ENCODE measurements at places on chromosomes 7 and 10.

- DNase-seq: no peak
Observed at GRCh38 chr7:30241767-30242166, 42.6 kb upstream of the ZNRF2 start.

DNA sequence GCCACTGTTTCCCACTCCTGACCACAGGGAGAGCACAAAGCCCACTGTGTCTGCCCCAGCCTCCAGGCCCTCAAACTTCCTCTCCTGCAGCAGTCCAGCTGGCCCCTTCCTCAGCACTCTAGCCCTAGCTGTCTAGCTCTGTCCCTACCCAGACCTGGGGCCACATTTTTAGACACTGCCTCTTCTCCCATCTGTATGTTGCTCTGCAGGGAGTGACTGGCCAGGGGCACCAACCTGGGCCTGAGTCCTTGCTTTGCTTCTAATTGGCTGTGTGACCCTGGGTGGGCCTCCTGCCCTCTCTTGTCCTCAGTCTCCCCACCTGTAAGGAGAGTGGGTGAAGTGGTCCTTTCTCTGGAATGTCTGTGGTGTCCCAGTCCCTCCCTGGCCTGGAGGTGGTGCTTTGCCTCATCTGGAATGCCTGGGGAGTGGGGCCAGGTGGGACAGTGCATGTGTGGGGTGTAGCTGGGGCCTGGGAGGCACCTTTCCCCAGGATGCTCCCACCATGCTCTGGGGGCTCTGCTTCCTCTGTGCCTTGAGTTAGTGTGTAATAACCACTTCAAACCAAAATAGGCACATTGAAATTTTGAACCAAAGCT is 25.1 kb downstream of the AQP1 start:
- no peak for DNase-seq

DNA sequence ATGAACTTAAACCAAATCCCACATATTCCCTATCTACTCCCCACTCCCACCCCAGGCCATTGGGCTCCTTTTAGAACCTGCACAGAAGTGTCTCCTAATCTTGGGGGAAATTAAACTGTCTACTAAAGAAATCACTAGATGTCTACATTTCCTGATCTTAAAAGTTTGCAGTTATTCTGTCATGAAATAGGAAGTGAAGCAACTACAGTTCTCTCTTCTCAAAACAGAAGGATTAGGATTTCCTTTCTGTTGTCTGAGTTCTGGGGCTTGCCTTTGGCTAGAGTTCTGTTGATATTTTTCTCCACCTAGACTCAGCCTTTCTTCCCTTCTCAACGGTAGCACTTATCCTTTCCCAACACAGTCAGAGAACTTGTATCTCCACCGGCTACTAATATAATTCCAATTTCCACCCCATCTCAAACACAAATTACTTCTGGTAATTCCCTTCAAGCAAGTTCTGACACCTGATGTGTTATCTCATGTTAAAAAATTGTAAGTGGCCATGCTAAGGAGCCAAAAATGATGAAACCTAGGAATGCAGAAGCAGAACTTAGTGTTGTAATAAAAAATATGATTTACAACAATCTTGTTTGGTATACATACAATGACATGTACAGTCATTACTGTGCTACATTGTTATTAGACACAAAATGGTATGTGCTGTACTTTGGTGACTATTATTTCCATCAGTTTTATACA is 12.1 kb downstream of the OR9A4 start:
- DNase-seq: no peak

GRCh38 chr10:98694014-98694413 is 247.3 kb upstream of the HPS1 start:
- no peak for DNase-seq

GRCh38 chr10:71939861-71940474 is 24.2 kb upstream of the CHST3 start:
- no peak for DNase-seq

- no peak for DNase-seq
Observed at GRCh38 chr7:101362334-101363195, at the start of gene COL26A1. Gene COL26A1 (plus strand): TSS chr7:101362875. CDS start chr7:101363033, 158 bp downstream.

DNA sequence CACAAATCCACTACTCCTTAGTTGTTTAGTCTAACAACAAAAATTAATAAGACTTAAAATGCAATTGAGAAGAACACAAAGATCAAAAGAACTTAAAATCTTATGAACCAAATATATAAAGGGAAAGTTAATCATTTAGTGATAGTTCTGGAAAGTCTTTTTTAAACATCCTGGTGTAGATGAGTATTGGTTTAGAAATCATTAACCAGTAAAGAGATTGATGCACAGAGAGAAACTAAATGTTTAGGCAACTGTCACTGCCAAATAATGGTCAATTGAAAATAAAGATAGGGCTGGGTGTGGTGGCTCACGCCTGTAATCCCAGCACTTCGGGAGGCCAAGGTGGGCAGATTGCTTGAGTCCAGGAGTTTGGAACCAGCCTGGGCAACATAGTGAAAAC is 44.9 kb downstream of the SP8 start:
- DNase-seq: no peak

- DNase-seq: no peak
Observed at GRCh38 chr7:98509836-98510235, 107.2 kb upstream of the NPTX2 start.

DNA sequence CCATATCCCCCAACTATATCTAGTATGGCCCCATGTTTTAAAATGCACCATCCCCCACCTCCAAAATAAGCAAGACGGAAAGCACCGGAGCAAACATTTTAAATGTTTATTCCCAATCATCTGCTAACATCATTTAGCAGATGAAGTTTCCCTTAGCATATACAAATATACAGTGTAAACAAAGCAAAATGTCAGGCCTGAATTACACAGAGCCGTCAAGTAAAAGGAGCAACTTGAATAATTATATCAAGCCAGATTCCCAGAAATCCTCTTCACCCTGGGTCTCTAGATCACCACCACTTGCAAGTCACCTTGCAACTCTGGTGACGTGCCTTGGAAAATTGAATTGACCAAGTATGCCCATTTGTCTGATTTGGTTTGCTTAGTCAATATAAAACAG is 91.6 kb upstream of the COL1A2 start:
- no peak for DNase-seq

DNA sequence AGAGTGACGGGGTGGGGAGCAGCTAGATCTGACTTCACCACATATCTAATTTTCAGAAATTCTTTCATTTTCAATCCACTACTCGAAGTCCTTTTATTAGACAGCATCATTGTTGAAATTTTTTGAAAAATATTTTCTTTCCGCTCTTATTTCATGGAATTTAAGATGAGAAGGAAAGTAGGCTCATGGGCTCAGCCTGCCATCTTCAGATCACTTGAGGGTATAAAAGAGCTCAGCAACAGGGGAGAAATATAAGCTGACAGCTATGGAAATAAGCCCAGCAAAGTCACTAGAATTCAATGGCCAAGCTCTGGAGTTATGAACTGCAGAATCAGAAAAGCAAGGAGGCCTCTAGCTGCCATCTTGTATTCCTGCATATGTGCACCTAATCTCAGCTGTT is 389.1 kb downstream of the XPNPEP1 start:
- DNase-seq: no peak

- no peak for DNase-seq
Observed at GRCh38 chr7:36994456-36995112, 270.3 kb upstream of the AOAH start.

DNA sequence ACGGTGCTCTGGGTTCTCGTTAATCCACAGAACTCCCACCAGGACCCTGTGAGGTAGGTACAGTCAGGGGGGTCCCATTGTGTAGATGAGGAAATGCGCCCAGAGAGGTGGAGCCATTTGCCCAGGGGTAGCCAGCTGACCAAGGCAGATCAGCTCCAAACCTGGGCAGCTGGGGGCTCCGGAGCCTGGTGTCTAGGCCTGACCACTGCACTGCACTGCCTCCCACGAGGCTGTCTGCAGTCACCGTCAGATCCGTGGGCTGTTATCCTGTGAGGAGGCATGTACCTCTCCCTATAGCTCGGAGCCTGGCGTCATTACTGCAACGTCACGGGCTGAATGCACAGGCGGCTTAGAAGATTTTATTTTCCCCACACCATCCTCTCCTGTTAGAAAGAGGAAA is 411.8 kb upstream of the FOXK1 start:
- no peak for DNase-seq

DNA sequence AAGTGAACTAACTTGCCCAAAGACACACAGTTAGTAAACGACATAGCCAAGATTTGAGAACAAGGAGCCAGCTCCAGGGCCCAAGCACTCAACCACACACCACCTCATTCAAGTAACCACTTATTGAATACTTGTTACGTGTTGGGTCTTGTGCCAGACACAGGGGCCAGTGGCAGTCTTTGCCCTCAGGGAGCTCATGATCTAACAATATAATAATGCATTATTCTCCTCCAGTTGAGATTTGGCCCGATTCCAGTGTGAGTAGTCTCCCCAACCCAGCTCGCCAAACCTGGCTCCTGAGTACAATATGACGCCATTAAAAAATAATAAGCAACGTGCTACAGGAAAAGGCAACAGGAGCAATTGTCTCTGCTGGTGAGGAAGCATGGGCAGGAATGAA is 14.4 kb upstream of the STK17A start:
- no peak for DNase-seq

- no peak for DNase-seq
Observed at GRCh38 chr7:46319841-46320240, 398.8 kb upstream of the IGFBP3 start.

DNA sequence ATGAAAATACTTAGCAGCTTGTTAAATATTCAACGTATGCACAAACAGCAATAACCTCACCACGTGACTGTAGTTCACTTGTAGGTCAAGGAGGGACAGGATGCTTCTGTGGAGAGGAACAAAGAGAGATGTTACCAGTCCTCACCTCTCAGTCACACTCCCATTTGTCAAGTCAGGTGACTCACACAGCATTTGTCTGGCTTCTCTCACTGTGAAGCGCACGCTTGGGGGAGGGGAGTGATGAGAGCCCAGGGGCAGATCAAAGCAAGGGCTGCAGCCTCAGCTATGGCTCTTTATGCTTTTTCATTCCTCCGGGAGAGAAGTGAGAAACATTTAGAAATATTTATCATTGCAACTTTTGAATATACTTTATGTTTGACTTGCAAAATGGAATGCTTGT is 2.9 kb upstream of the RBM20 start:
- DNase-seq: peak; percentile 17

GRCh38 chr7:76011442-76011861 is 17.1 kb upstream of the TMEM120A start:
- DNase-seq: no peak

GRCh38 chr10:115829521-115830205 is 443.3 kb downstream of the GFRA1 start:
- DNase-seq: no peak

Data from CD4-positive, alpha-beta T cell treated with Interleukin-6 at 100 ng/mL for 8 hours (primary cell).